Glutamatergic neuron (in vitro differentiated cells): ENCODE measurements at places on chromosomes 2 and 18.

GRCh38 chr18:43389163-43389562, 111.9 kb upstream of the SYT4 start:
- H3K36me3 ChIP-seq = no peaks in the 10 kb centered on the region
- no peak for DNase-seq
- no peaks in the 10 kb centered on the region for H3K4me1 ChIP-seq
- no peak overlapping the region for H3K27ac ChIP-seq
- no peak overlapping the region for H3K4me3 ChIP-seq

GRCh38 chr2:237714690-237715458, 83.7 kb upstream of the RBM44 start:
- peaks cover 73% of the 10 kb centered on the region for H3K4me1 ChIP-seq
- H3K36me3 ChIP-seq = no peaks in the 10 kb centered on the region
- peak overlapping the region; percentile 31 for H3K27ac ChIP-seq
- no peak overlapping the region for H3K4me3 ChIP-seq

DNA sequence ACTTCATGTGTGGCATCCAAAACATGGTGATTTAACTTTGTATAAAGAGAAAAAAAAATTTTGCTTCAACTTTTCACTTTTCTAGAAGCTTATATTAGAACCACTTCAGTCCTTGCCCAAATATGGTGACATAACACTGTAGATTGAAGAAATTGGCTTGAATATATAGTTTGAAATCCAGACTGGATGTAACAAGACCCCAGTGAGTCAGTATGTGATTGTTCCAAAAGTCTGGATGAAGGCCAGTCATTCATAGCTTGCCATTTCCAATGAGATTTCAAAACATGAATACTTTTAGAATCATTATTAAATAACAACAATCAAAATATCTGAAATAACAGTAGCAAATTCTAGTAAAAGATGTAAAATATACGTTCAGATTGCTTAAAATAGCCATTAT, 104.8 kb upstream of the FN1 start:
- H3K4me1 ChIP-seq = no peaks in the 10 kb centered on the region
- no peak overlapping the region for H3K4me3 ChIP-seq
- DNase-seq = no peak

DNA sequence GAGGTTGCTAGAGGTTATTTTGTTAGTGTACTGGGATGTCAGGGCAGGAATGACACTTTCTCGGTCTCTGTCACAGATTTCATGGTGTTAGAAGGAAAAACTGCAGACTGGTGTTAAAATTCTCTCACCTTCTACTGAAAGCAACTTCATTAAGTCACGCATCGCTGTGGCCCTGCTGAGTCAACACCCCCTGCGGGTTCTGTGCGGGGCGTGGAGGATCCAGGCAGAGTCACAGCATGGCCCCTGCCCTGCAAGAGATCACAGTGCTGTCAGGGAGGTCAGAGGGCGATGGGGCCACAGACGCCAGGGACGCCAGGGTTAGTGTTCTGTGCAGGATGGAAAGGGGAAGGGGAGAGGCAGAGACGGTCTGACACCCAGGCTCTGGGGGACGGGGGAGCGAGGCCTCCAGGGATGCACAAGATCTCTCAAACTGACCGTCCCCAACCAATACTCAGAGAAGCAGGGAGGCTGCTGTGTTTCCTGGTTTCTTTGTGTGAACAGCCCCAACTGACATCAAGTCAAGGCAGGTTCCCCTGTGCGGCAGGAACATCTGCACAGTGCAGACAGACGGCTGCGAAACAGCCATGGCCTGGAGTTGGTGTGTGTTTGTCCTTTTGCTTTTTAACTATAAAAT, 354.9 kb upstream of the SALL3 start:
- peaks cover 6% of the 10 kb centered on the region for H3K27me3 ChIP-seq
- no peaks in the 10 kb centered on the region for H3K4me1 ChIP-seq
- no peak for DNase-seq
- peaks cover 11% of the 10 kb centered on the region for H3K36me3 ChIP-seq
